ENCODE measurements at places on chromosomes 5 and 9. TPM values are rescaled to one million over a fixed set of nuclear protein-coding genes. Genes with fewer than 3 reads are reported as not detected.

Gene CKMT2
- not detected for polyA plus RNA-seq

Gene SV2C
- 0.05 TPM for polyA plus RNA-seq

Gene POU5F2
- polyA plus RNA-seq = 0.02 TPM

Gene OR1J2
- polyA plus RNA-seq = not detected

Gene DMRT3
- polyA plus RNA-seq = not detected

Gene PSD2
- 0.15 TPM for polyA plus RNA-seq

- DNase-seq = no peak
Observed at GRCh38 chr5:146520731-146521130, 4.7 kb upstream of the GPR151 start.

DNA sequence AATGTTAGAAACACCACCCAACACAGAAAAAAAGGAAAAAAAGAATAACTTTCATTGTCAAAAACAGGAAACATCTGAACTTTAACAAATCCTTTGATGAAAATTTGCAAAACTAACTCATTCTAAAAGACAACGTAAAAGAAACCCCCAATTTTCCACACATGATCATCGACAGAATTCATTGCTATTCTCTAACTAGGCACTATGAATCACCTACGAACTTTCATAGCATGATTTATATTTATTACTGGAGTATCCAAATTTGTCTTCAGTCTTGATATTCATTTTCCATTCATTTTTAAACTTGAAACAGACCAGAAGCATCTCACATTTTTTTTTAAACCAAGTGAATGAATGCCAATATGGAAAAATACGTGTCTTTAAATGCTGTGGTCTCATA is 514.6 kb downstream of the TLE4 start:
- DNase-seq = no peak

GRCh38 chr9:34374905-34375552 is 1.7 kb downstream of the MYORG start:
- no peak for DNase-seq

DNA sequence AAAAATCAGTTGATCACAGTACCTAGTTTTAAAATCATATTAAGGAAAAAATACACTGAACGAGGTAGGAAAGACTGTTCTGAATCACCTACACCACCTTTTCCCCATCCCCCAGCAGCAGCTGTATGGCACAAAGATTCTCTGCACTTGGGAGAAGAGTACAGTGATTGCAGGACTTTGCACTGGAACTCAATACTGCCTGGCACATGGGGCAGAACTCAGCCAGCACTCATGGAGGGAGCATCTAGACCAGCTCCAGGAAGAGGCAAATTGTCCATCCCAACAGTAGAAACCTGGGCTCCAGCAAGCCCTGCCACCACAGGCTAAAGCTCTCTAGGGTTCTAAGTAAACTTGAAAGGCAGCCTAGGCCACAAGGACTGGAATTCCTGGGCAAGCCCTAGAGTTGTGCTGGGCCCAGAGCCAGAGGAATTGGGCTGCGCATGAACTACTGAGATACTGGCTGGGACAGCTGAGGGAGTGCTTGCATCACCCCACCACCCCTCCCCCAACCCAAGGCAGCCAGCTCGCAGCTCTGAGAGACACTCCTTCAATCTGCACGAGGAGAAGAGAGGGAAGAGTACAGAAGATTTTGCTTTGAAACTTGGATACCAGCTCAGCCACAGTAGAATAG is 654.4 kb upstream of the CDH6 start:
- DNase-seq = no peak

GRCh38 chr5:29995154-29995553 is 1198.3 kb upstream of the CDH6 start:
- no peak for DNase-seq

DNA sequence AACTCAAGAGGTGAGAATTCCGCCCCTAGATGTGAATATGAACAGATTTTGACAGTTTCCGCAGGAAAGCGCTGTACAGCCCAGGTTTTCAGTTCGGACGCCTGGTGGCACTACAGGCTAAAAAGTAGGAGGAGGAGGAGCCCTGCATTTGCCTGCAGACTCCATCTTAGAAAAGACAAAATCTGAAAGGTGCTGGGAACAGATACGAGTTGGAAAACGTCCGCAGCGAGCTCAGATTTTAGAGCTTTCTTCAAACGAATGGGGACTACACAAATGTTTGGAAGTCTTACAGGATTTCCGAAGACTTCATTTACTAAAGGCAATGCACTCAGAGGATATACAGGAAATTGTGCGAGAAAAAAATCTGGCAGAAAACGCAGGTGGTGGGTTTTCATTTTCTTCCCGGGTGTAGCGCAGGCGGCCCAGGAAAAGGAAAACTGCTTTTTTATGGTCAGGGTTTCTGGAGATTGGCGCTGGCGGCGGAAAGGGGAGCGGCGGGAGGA is 9.9 kb upstream of the PCDHB2 start:
- DNase-seq = peak; percentile 77

- no peak for DNase-seq
Observed at GRCh38 chr5:35842856-35843255, 13.8 kb upstream of the IL7R start.

GRCh38 chr5:66769839-66770617 is 173.8 kb downstream of the MAST4 start:
- peak; percentile 29 for DNase-seq

- peak; percentile 48 for DNase-seq
Observed at GRCh38 chr5:127564002-127564769, 46.7 kb downstream of the PRRC1 start.

DNA sequence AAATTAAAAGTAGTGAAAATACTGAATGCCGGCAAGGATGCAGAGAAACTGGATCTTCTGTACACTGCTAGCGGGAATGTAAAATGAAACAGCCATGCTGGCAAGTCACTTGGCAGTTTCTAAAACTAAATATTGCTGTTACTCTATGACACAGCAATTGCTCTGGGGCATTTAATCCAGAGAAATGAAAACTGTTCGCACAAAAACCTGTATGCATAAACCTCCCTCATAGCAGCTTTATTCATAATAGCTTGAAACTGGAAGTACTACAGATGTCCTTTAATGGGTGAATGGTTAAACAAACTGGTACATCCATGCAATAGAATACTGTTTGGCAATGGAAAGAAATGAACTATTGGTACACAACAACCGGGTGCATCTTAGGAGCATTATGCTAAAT is 167.2 kb downstream of the ARHGAP26 start:
- DNase-seq = no peak

DNA sequence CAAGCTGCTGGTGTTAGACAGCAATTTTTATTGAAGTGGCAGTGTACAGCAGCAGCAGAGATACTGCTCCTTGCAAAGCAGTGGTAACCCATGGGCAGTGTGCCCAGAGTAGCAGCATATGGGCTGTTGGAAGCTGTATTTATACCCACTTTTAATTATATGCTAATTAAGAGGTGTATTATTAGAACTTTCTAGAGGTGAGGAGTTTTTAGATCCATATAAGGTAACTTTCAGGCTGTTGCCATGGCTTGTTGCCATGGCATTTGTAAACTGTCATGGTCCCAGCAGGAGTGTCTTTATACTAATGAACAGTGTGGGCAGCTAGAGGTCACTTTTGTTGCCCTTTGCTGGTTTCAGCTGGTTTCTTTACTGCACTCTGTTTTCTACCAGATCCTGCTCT is 3.7 kb upstream of the PJA2 start:
- DNase-seq = no peak

DNA sequence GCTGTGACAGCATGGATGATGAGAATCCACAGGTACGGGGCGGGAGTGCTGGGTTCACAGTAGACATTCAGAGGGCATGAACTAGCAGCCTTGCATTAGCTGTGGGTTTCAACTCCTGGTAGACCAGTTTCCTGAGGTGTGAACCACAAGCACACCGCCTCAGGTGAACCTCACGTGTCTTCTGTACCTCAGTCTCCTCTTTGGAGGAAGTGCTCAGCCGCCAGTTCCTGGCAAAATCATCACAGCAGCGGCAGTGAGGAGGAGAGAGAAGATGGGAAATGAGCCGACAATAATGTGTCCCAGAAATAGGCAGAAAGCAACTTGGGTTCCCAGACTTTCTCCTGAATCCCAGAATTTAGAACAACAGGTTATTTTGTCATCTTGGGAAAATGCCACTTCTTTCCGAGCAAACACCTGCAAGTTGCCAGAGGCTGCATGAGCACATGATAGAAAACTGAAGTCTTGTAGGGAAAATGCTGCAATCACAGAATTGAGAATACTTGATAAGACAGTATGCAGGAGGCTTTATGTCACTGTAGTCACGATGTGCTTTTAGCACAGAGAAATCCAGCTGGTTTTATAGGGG is 258.5 kb downstream of the AOPEP start:
- no peak for DNase-seq

DNA sequence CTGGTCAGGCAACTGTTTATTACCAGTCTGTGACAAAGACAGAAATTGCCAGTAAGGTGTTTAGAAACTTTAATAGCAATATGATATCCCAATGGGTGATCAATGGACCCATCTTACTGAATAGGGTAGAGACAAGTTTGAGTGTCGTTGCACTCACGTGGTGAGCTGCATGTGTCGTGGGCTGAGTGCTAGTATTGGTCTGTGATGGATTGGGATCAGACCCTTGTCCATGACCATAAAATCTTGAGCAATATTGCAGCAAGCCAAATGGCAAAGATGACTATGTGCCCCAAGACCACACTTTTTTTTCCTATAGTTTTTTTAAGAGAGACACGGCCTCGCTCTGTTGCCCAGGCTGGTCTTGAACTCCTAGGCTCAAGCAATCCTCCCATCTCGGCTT is 114.5 kb downstream of the PALM2AKAP2 start:
- DNase-seq = no peak

DNA sequence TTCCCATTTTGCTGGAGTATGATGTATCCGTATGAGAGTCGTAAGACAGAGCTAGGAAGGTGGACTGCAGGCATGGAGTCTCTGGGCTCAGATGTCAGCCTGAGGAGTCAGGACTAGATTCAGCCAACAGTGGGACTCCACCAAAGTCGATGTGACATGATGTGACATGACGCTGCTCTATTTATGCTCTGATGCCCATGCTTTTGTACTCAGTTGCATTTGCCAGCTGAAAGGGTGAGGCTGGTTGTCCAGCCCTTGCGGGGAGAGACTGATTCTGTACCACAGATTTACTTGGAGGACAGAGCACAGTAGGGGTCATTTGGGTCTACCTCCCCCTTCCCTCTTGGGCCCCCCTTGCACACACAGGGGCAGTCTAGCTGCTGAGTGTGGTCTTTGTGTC is 88.5 kb upstream of the ATG10 start:
- DNase-seq = no peak

GRCh38 chr9:114503009-114503408 is 2.3 kb downstream of the WHRN start:
- no peak for DNase-seq

GRCh38 chr5:54848581-54848980 is 136.8 kb downstream of the ESM1 start:
- no peak for DNase-seq

- no peak for DNase-seq
Observed at GRCh38 chr5:93381057-93381456, 200.0 kb downstream of the NR2F1-AS1 start.

- no peak for DNase-seq
Observed at GRCh38 chr5:157877821-157878220, 18.9 kb upstream of the CLINT1 start.

DNA sequence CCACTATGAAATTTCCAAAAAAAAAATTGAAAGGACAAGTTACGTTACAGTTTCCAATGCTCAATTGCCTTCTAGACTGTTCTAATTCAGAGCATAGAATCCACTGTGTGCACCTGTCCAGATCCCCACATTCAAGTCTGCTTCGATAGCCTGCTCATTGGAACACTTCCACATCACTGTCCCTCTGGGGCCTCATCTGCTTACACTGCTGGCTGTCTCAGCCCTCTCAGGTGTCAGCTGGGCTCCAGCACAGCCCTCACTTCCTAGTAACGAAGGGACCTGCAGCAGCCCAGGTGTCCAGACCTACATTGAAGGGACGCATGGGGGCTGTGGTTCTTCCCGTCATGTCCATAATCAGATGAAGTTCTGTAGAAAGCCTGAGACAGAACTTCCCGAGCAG is 94.3 kb upstream of the EMB start:
- DNase-seq = no peak

- DNase-seq = no peak
Observed at GRCh38 chr9:84337252-84337651, 3.3 kb downstream of the SLC28A3 start.

GRCh38 chr5:91328743-91329142 is 54.4 kb downstream of the ARRDC3 start:
- no peak for DNase-seq

DNA sequence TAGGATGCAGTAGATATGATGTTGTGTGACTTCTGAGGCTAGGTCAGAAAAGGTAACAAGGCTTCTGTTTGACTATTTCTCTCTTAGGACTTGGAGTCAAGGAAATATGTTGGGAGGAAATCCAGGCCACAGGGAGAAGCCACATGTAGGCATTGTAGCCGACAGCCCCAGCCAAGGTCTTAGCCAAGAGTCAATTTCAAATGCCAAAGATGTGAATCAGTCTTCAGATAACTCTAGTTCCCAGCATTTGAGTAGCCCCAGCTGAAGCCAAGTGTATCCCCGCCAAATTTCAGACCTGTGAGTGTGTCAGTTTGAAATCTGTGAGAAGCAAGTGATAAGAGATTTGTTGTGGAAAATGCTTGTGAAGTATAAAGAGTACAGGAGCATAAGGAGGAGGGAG is 38.1 kb upstream of the ISL1 start:
- no peak for DNase-seq

DNA sequence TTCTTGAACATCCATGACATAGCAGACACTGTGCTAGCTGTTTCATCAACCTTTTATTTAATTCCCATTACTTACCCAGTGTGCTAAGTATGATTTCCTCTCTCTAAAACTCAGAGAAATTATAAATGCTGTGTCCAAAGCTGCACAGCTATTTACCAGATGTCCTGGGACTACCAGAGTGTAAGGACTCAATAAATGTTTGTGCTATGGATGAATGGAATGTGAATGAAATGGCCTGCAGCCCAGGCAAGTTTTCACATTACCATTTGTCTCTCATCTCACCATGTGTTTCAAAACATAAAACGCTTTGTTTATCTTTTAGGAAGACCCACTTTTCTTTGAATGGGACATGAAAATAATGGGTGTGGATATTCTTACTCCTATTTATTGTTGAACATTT is 96.2 kb downstream of the ARHGEF28 start:
- DNase-seq = no peak

DNA sequence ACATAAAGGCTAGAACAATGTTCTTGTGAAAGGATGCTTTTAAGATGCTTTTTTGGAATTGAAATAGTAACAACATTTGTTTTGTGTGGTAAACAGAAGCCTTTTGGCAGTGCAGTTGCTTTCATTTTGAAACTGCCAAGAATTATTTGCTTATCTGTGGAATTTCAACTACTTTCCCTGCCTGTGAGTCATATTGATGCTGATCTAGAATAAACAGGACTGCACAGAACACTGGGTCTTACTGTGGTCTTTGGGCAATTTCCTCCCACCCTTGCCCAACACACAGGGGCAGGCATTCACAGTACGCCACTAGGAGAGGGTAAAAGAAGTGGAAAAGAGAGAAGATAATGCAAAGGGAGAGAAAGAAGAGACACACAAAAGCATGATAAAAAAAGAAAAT is 483.7 kb downstream of the ELAVL2 start:
- DNase-seq = no peak

DNA sequence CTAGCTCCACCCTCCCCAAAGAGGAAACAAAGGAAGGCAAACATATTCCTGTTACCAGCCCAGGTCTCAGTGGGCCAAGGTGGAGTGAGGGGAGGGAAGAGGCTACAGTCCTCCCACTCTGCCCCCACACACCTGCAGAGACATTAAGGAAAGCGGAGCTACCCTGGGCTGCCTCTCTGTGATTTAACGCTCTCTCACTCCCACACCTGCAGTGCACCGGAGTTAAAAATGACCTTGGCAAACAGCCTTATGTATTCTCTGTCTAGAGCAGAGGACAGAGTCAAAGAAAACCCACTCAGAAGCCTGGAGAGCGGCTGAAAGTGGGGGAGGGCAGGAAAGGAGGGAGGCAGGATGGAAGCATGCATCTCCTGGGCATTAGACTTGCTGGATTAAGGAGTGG is 32.7 kb downstream of the KCNIP1 start:
- no peak for DNase-seq

Data from SK-N-SH (cell line).